Vein endothelial cell (primary cell): ENCODE measurements at places on chromosomes 12 and 14. TPM values are rescaled to one million over a fixed set of nuclear protein-coding genes. Genes with fewer than 3 reads are reported as not detected.

ACOT6 gene
- 0.29 TPM in 1 of 2 replicates, not detected in the other for total RNA-seq

FOXG1 gene
- not detected in 2 replicates for total RNA-seq

KITLG gene
- total RNA-seq: 11.1 and 39.6 TPM in 2 replicates

CHD8 gene
- total RNA-seq: 72.5 and 78.0 TPM in 2 replicates
